ENCODE measurements at places on chromosomes 5 and 9.

GRCh38 chr5:77774981-77775789 is 954 bp downstream of the TBCA start:
- DNase-seq: no peak

- no peak for DNase-seq
These were observed 40.6 kb downstream of the USP20 start for GRCh38 chr9:129875687-129876395.

DNA sequence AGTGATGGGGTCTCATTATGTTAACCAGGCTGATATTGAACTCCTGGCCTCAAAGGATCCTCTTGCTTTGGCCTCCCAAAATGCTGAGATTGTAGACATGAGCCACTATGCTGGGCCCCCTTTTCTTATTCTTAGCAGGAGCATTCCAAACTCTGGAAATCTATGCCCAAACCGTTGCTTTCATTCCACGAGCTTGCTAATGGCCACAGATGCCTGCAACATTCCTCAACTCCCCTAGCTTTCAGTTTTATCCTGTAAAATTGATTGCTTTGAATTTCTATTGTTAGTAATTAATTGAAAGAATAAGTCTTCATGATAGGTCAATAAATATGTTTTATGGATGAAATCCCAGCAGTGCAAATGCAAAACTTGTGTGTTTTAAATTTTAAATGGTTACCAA is 564.8 kb upstream of the WWC1 start:
- DNase-seq: no peak

- no peak for DNase-seq
These were observed 1834.5 kb downstream of the EFNA5 start for GRCh38 chr5:105836268-105836667.

GRCh38 chr9:672851-673250 is 168.6 kb upstream of the DMRT1 start:
- DNase-seq: no peak

GRCh38 chr5:172496671-172497371 is 42.5 kb upstream of the SH3PXD2B start:
- DNase-seq: no peak

DNA sequence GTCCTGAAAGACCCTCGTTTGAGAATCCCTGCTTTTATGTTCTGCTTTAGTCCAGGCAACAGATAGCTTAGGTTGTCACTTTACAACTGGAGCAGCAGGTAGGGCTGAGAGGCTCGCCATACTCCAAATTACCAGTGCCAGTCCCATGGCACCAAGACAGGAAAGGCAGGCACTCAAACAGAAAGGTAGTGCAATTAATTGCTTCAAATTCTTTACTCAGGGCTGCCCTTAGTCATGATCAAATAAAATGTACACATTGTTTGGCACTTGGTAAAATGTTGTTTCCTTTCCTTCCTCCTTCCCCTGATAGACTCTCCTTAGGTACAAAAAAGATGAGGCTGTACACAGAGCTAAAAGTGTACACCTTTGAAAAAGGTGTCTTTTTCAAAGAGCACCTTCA is 115.8 kb upstream of the CCDC152 start:
- no peak for DNase-seq

DNA sequence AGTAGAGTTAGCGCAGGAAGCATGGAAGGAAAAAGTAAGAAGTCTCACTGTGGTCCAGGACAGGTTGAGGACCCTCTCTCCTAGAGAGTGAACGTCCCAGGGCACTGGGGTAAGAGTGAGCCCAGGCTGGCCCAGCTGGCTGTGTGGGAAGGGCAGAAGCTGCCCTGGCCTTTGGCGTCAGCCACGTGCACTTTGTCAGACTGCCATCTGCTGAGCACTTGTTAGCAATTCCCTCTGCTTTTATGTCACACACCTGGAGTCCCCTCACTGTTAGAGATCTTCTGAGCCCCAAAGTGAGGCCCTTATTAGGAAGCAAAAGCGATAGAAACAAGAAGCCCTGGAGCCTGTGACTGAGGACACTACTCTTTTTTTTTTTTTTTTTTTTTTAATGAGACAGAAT is 79.1 kb downstream of the UGCG start:
- no peak for DNase-seq

DNA sequence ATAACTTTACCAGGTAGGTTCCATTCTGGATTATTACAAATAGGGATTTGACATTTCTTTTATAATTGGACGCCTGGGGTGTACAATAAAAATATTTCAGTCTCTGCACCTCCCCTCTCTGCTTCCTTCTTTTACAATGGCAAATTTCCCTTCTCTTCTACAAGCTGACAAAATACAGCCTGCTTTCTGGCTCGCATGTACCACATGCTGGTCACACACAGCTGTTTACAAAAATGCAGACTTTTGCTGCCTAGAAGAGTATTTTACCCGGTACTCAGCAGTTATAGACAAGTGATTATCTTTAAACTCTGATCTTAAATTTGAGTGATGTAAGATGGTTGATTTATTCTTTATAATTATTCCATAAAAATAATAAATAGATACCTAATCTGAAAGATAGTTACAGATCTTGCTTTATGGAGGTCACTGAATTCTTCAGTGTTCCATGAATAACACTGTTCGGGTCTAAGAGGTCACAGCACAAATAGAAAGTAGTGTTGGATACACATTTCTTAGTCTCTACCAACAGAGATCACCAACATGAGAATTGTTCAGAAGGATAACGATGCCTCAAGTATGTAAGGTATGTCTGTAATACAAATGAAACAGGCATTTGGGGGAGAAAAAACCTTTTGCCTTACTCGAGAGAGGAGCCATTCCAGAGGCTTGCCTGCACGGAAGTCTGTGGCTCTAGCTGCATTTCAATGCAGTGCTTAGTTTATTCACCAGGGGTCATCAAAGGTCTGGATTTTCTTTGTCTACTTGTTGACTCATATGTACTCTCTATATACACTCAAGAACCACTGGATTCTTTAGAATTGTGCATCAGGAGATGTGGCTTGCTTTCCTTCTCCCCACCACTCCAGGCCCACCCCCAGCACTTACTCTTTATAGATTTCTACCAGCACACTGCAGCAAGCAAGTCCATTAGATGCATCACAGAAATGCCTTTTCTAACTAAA is 206.6 kb upstream of the RFX3 start:
- DNase-seq: no peak

GRCh38 chr9:73869264-73869663 is 627.9 kb upstream of the RORB start:
- no peak for DNase-seq

DNA sequence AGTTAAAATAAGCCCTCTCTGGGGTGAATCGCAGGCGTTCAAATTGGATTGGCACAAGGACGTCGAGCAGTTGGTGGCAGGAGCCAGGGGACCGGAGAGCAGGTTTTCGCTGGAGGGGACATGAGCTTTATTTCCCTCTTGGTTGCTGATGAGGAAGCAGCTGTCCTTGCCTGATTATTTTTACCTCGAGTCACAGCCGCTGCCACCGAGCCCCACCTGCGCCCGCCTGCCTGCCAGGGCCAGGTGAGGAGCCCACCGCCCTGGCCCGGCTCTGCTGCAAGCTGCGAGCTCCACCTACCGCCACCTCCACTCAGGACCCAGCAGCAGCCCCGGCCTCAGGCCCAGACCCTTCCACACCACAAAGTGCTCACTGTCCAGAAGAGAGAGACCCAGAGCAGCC is 9.0 kb upstream of the ADGRD2 start:
- DNase-seq: no peak

- no peak for DNase-seq
These were observed 34.2 kb downstream of the EFNA5 start for GRCh38 chr5:107636555-107636954.

- no peak for DNase-seq
These were observed 11.0 kb upstream of the ABL1 start for GRCh38 chr9:130824079-130824478.

DNA sequence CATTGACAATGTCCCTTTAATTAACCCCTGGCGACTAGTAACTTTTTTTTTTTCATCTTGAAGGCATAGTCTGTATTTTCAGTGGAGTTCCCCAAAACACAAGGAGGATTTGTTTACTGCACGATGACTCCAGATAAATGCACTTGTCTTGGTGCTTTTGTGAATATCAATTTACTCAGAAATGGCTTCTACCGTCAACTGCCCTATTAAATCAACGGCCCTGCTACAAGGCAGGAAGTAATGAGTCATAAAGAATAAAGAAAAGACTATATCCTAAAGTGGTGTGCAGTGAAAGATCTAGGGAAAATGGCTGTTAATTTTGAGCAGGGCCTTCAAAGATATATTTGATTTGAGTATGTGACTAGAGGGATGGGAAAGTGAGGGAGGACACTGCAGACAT is 388.3 kb upstream of the CHD1 start:
- no peak for DNase-seq

GRCh38 chr9:126298063-126298801 is 28.4 kb upstream of the MVB12B start:
- DNase-seq: no peak

GRCh38 chr5:176365351-176366231 is at the start of gene ARL10:
Gene ARL10 (plus strand): TSS chr5:176365487. CDS start chr5:176365564, 77 bp downstream.
- DNase-seq: peak; percentile 27

GRCh38 chr5:174839196-174839595 is 114.8 kb downstream of the MSX2 start:
- no peak for DNase-seq

DNA sequence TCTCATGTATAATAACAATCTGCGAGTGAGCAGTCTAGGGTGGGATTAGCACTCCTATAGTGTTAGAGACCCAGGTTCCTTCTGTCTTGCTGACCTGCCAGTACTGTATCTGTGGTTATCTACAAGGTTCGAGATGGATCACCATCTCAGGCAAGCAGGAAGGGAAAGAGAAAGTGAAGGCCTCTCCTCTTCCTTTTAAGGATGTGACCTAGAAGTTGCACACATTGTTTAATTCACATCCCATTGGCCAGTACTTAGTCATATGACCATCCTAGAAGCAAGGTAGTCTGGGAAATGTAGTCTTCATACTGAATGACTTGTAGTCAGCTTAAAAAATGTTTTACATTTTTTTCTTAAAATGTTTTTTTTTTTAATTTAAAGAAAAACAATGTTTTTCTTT is 168.6 kb downstream of the CARTPT start:
- no peak for DNase-seq

DNA sequence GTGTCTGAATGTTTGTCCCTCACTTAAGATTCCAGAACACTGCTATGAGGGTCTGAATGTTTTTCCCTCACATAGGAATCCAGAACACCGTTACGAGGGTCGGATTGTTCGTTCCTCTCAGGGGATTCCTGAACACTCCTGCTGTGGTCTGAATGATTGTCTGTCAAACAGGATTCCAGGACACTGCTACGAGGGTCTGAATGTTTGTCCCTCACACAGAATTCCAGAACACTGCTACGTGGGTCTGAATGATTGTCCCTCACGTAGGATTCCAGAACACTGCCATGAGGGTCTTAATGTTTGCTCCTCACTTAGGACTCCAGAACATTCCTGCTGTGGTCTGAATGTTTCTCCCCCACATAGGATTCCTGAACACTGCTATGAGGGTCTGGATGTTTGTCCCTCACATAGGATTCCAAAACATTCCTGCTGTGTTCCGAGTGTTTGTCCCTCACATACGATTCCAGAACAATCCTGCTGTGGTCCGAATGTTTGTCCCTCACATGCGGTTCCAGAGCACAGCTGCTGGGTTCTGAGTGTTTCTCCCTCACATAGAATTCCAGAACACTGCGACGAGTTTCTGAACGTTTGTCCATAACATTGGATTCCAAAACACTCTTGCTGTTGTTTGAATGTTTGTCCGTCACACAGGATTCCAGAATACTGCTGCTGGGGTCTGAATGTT is 199.5 kb downstream of the FOXD4L6 start:
- no peak for DNase-seq

GRCh38 chr9:93533863-93534262 is 42.5 kb upstream of the PHF2 start:
- no peak for DNase-seq

DNA sequence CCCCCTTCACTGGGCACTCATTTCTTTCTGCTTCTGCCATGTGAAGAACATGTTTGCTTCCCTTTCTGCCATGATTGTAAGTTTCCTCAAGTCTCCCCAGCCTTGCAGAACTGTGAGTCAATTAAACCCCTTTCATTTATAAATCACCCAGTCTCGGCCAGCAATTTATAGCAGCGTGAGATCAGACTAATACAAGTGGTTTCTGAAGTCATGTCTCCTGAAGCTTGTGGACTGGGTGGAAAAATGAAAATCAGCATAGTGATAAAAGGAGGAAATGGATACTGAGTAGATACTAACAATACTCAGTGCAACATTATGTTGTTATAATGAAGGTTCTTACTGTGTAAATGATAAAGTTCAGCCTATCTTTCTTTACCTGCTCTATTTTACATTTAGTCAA is 35.1 kb downstream of the NNT start:
- DNase-seq: no peak

GRCh38 chr9:133103183-133103986 is 17.7 kb downstream of the RALGDS start:
- DNase-seq: no peak

GRCh38 chr5:121006217-121006616 is 542.1 kb downstream of the PRR16 start:
- DNase-seq: no peak

DNA sequence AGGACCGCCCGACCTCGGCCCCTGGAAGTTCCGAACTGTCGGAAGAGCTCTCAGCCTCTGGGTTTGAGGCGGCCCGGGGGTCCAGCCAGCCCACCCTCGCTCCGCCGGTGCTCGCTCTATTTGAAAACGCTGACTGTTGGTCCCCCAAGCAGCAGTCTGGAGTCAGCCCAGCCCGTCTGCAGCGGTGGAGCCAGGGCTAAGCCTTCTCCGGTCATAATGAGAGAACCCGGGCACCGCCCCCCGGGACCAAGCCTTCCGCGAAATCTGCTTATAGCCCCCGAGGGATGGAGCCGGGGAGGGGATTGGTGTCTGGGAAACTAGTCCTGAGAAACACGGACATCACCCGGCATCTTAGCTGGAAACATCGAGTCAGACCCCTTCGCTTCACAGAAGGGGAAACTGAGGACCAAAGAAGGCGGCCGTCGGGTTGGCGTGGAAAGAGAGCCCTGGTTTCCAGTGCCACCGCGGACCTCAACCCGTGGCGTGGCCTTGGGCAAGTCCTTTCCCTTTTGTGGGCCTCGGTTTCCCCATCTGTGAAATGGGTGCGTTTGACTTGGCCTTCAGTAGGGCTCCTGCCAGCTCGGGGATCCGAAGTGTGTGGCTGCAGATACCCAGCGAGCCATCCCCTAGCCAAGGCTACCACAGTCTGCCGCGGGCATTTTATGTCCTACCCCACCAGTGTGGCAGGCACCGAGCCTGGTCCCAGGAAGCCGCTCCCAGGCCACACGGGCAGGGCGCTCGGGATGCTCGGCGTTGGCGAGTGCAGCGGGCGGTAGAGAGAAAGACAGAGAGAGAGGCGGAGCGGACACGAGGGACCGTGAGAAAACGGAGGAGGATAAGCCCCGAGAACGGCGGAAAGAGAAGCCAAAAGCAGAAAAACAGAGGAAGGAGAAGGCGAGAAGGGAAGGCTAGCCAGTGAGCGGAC is 857 bp downstream of the ADAM19 start:
- DNase-seq: no peak

GRCh38 chr5:112143690-112144089 is 275.4 kb downstream of the EPB41L4A start:
- DNase-seq: no peak

DNA sequence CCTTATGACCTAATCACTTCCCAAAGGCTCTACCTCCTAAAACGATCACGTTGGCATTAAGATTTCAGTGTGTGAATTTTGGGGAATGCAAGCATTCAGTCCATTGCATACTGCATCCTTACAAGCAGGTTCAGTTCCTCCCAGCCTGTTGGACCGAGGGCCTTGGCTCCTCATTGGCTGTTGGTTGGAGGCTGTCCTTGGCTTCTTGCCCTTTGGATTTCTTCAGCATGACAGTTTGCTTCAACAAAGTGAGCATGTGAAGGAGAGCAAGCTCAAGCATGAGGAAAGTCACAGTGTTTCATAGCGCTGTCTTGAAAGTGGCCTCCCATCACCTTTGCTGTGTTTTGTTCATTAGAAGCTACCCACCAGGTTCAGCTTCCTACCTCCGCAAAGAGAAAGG is 109.5 kb downstream of the GADD45G start:
- no peak for DNase-seq

Data from activated CD8-positive, alpha-beta memory T cell treated with anti-CD3 and anti-CD28 coated beads for 1 hour (primary cell).